ENCODE measurements at places on chromosomes 12 and 14.

DNA sequence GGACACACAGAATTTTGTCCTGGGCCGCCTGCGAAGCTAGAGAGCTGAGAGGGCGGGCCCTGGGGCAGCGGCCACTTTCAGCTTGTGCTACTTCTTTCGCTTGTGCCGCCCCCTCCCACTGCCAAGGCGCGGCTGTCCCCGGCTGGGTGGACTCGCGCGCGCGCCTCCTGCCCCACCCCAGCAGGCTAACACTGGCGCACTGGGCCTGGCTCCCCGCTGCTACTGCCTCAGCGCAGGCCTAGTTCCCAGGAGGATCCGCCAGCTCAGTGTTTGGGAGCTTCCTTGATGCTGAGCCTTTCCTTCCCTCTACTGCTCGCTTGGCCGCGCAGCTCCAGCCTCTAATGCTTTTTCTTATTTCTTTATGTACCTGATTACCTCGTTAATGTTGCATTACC lies 27.4 kb upstream of the METAP2 start:
- no peak for DNase-seq

DNA sequence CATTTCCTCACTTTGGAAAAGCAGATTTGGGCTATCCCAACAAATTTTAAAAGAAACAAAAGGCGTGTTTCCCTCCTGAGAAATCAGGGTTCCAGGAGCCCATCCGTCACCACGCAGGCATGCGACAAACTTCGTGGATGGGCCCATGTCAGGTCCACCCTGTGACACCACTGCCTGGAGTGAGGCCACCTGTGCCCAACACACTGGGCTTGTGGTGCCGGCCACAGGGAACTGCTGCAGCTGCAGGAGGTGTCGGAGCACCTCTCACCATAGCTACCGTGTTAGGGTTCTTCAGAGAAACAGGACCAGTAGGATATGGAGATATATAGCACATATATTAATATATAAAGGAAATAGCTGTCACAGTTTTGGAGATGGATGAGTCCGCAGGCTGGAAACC lies 53.0 kb upstream of the BCL11B start:
- no peak for DNase-seq

DNA sequence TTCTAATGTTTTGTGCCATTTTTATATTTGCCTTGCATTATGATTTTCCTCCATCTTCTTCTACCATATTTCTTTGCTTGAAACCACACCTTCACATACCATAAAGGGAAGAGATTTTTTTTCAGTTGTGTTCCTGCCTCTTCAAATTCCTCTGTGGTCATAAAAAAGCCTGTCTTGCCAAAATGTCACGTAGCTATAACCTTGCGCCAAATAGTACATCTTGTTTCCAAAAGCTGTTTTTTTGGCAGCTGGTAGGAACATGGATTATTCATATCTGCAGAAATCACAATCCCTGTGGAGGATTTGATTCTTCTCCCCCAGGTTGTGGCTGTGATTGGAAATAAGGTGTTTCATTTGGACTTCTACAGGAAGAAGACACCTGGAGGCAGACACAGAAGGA lies 133.6 kb upstream of the SLC35F4 start:
- no peak for DNase-seq

DNA sequence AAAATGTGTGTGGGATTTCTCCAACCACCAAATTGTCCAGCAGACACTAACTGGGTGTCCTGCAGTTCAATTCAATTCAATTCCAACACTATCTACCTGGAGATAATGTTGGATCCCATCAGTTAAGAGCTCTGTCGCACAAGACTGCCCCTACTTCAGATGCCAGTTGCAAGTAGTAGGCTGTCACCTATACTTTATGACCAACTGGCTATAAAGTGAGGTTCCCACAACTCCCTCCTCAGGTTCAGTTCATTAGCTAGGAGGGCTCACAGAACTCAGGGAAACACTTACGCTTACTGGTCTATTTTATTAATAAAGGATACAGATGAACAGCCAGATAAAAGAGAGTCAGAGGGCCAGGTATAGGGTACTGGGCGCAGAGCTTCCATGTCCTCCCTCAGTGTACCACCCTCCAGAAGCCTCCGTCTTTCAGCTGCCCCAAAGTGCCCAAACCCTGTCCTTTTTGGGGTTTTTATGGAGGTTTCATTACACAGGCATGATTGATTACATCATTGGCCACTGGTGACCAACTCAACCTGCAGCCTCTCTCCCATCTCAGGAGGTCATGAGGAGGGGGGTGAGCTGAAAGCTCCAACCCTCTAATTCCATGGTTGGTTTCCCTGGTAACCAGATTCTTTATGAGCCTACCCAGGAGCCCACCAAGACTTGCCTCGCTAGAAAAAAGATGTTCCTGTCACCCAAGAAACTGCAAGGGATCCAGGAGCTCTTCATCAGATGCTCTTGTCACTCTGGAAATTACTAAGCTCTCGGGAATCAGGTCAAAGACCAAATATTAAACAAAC lies 7.5 kb upstream of the SERPINA5 start:
- DNase-seq: no peak

GRCh38 chr14:86541972-86542371 lies 1012.0 kb downstream of the FLRT2 start:
- DNase-seq: no peak

DNA sequence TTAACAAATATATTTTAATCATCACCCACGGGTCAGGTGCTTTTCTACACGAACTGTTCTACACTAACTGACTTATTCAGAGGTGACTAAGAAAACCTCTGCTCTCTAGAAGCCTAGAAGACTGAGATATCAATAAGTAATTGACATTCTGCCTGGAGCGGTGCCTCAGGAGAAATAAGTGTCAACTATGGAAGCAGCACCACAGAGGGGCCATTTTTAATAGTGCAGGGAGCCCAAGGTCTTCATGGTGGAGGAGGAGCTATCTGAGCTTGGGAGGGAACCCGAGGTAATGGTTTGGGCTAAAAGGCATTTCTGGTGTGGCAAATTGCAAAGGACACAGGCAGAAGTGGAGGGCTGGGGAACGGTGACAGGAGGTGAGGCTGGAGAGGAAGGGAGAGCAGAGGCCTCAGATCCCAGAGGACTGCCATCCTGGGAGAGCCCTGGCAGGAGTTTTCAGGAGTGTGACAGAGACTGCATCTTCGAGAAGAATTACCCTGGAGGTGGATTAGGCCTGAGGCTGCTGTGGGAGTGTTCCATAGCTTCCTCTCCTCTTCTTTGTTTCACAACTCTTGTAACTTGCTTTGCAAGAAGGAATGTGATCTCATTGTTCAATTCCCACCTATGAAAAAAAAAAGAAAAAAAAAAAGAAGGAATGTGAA lies 123.1 kb downstream of the NPAS3 start:
- DNase-seq: no peak

DNA sequence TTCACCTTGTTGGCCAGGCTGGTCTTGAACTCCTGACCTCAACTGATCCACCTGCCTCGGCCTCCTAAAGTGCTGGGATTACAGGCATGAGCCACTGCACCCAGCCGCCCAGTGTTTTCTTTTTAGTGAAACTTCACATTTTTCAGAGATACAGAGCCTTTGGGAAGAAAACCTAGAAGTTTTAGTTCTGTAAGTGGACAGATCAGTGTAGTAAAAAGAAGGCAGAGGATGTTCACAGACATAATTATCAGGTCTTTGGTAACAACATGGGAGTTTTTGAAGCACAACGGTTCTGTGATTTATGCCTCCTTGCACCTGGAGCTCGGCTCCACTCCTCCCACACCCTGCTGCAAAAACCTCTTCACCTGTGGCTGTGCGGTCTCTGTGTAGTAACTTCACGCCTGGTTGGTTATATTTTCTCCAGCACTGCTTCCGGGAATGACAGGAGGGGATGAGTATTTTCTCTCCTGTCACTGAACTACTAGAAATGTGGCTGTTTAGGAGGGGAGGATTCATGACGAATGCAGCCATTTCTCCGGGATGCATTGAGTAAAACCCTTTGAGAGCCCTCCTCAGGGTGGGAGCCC lies 67.0 kb downstream of the ARF6 start:
- DNase-seq: no peak

DNA sequence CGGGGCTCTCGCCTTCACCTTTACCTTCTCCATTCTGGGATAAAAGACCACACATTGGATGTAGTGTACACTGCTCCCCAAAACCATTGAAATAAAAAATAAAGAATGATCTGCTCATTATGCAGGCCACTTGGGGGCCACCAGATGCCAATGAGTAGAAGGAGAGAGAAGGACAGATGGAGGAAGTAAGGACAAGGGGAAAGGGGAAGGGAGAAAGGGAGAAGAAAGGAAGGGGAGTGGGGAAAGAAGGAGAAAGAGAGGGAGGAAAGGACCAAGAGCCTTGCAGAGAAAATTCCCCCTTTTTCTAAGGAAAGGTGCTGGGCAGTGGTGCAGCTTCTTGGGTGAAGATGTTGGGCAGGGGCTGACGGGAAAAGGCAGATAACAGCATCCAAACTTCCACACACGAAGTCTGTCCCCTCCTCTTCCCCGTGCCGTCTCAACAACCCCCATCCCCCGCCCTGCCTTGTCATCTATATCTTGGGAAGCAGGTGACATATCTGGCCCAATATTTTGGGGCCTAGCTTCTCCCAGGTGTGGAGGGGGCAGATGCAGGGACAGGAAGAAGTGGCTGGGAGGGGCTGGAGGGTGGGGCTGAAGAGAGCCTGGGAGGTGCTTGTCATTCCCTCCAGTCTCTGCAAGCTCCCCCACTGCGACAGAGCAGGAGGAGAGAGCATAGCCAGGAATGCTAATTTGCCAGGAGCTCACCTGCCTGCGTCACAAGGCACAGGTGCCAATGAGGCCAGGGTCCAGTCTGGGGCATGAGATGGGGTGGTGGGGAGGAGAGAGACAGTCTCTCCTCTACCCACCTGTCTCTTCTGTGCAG lies 107.5 kb downstream of the SINHCAF start:
- DNase-seq: no peak

DNA sequence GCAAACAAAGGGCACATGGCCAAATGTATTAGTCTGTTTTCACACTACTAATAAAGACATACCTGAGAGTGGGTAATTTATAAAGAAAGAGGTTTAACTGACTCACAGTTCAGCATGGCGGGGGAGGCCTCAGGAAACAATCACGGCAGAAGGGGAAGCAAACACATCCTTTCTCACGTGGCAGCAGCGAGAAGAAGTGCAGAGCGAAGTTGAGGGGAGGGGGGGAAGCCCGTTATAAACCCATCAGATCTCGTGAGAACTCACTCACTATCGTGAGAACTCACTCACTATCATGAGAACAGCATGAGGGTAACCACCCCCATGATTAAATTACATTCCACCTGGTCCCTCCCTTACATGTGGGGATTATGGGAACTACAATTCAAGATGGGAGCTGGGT lies 66.1 kb downstream of the ST8SIA1 start:
- no peak for DNase-seq

DNA sequence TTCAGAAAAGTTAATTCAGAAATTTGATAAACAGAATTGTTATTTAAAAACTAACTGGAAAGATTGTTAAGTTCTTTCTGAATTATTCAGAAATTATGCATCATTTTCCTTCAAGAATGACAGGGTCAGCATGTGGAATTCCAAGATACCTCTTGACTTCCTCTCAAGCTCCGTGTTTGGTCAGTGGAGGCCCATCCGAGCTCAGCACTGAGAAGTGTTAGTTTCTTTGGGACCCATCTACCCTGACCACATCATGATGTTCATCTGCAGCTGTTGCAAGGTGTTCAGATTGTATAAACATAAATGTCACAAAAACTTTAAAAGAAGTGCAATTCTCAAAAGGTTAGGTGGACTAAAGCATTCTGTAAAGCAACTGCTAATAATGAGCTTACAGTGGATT lies 33.7 kb downstream of the MDM2 start:
- no peak for DNase-seq

GRCh38 chr12:40947797-40948196 lies 240.3 kb upstream of the PDZRN4 start:
- no peak for DNase-seq

DNA sequence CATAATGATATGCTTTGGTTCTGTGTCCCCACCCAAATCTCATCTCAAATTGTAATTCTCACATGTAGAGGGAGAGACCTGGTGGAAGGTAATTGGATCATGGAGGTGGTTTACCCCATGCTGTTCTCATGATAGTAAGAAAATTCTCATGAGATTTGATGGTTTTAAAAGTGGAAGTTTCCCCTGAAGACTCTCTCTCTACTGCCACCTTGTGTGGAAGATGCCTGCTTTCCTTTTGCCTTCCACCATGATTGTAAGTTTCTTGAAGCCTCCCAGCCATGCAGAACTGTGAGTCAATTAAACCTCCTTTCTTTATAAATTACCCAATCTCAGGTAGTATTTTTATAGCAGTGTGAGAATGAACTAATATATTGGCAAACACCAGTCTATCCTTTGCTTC lies 260.4 kb upstream of the PPFIA2 start:
- no peak for DNase-seq

GRCh38 chr14:36271939-36272907 lies 48.2 kb downstream of the MBIP start:
- no peak for DNase-seq

DNA sequence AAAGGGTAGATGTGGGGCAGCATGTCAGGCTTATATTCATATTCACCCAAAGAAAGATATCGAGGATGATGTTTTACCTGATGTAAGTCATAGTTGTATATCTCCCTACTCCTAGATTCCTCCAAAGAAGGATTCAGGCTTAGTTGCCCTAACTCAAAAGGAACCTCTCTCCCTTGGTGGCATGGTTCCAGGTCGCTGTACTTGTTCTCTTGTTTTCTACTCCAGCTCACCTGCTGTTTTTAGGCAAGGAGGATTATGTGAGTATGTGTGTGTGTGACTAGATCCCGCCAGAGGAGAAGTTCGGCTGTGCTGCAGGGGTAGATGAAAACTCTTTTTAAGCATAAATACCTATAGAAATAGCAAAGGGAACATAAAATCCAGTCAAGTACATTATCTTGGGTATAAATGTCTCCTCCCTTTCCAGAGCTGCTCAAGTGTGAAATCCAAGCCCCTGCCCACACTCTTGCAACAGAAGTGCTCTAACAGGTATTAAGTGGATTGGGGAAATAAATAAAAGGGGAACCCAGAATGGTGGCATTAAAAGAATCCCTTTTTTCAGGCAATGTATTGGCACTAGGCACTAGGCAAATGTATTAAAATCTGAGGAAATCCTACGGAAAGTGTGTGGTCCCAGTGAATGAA lies 375.7 kb downstream of the ZFP36L1 start:
- DNase-seq: no peak

DNA sequence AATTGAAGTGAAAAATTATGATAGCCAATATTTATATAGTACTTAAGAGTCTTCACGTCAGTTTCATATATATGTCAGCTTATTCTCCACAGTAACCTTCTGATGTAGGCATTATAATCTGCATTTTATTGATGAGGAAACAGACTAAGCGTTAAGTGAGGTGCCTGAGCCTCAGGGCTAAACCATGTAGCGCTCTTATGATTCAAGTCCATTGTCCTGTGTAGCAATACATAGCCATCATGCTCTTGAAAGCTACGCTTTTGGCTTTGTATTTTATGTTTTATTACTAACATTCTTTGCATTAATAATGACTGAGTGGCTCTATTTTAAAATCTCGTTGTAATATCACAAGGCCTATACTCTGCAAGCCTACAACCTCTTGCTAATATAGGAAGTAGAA lies 79.0 kb downstream of the ANO6 start:
- DNase-seq: no peak

DNA sequence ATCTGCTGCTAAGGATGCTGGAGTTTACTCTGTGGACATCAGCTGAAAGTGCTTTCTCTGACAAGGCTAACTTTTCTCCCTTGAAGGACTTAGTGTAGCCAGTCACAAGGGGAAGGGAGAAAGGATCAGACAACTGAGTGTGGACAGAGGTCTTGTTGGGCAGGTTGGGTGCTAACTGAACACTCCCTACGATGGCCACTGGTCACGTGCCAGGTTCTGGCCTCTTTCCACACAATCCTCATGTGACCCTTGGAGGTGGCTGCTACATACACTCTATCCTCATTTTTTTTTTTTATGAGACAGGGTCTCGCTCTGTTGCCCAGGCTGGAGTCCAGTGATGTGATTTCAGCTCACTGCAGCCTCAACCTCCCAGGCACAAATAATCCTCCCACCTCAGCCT lies 39.7 kb downstream of the FOXN4 start:
- DNase-seq: no peak
